ENCODE measurements at places on chromosomes 4 and X.
A peak's percentile ranks its signal among the peaks of the same experiment; 100 is the strongest.

- DNase-seq, result peak; percentile 67
Observed at GRCh38 chrX:68732906-68733493, 85.5 kb downstream of the STARD8 start.

DNA sequence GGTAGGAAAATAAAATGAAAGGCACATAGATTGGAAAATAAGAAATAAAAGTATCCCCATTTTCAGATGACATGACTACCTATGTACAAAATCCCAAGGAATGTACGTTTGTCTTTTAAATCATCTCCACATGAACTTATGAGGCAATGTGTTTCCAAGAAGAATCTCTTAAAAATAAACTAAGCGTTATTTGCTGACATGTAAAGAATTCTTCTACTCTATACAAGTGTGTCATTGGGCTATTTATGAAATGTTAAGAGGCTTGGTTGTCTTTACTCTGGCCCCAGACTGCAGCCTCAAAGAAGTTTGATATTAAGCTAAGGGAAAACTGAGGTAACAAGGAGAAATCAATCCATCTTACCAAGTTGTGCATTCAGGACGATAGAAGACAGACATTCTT, 17.1 kb downstream of the BEX3 start:
- DNase-seq, result no peak

GRCh38 chr4:69831646-69832325, 28.2 kb downstream of the SULT1E1 start:
- no peak for DNase-seq

GRCh38 chrX:132022198-132022966, 720 bp upstream of the STK26 start:
- peak; percentile 33 for DNase-seq

DNA sequence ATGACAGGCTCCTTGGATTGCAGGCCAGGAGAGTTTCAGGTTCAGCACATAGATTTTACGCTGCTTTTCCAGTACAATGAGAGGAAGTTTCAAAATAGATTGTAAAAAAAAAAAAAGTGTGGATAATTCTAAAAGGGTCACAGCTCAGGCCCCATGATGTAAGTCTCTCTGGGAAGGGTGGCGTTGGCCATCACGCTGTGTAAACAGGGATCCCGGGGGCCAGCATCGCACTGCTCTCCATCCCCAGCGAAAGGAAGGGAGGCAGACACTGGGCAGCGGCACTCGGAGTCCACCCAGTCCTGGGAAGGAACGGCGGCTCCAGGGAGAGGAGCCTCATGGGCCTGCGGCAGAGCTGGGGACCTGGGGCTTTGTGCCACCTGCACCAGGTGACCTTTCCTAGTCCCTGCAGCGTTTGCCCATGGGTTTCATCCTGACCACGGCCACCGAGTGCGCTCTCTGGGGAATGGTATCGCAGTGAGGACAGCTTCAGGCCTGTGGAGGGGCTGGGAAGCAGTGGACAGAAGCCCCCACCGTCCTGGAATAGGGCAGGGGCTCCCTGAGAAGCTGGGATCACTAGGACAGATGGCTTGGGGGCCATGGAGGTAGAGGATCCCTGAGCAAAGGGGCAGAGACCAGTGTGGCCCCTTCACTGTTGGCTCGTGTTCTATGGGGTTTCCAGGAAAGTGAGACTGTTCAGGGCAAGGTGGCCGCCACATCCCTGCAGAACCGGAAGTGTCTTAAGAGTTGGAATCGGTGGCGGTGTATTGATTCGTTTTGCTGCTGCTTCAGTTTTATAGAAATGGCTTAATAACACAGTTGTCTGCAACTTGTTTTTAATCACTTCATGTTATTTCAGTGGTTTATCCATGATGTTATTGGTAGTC, 38.9 kb downstream of the RGS12 start:
- DNase-seq, result no peak

DNA sequence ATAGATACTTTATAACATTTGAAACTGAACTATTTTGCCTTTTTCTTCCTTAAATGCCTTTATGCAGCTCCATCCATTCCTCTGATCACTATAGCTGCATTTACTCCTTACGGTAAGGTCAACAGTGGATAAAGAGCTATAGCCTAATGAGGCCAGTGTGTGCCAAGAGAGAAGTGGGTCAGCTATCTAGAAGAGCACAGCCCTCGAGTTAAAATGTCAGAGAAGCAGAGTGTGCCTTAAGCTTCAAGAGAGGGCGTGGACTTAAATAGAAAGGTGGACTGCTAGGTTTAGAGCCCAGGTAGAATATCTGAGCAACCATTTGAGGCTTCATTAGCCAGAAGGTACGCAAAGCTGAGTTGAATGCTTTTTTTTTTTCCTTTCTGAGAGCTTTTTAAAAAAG, 347.4 kb downstream of the BMPR1B start:
- DNase-seq, result no peak

- peak; percentile 55 for DNase-seq
Observed at GRCh38 chrX:48021026-48021900, 14.5 kb downstream of the SPACA5 start.

DNA sequence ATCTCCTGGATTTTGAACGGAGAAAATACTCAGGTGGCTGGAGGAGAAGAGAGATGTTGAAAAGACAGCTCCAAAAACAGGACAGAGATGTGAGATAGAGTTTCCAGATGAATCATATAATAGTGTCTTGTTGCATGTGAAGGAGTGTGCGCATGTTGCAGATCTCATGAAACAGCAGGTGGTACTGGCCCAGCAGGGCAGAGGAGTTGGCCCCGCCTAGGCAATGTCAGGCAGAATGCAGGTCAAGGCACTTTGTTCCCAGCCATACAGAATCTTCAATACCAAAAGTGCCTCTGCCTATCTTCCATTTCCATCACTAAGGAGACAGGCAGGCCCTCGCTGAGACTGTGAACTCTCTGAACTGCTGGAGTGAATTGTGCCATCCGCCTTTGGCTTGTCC, 63.9 kb upstream of the FAT1 start:
- no peak for DNase-seq

GRCh38 chrX:134847133-134847532, 143.7 kb upstream of the SMIM10 start:
- DNase-seq, result no peak

DNA sequence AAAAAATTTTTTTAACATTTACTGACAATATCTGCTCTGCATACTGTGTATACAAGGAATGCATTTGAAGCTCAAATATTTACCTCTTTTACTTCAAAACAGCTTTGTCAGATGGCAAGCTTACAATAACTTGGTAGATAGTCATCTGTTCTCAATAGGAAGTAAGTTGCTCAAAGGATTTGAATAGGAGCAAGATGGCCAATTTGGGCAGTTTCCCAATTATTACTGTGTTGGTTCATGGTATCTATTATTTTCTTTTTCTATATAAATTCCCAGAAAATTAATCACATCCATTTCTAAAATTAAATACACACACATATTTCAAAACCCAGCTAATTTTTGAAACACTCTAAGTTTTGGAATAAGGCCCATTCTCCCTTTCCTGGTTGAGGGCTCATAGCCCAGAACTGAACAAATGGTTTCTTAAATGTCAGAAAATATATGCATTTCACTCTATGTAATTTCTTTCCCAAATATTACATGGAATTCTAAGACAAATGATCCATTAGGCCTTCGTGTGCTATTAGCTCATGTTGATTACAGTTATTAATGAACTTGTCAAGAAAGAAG, 60.2 kb upstream of the BLTP1 start:
- DNase-seq, result no peak

DNA sequence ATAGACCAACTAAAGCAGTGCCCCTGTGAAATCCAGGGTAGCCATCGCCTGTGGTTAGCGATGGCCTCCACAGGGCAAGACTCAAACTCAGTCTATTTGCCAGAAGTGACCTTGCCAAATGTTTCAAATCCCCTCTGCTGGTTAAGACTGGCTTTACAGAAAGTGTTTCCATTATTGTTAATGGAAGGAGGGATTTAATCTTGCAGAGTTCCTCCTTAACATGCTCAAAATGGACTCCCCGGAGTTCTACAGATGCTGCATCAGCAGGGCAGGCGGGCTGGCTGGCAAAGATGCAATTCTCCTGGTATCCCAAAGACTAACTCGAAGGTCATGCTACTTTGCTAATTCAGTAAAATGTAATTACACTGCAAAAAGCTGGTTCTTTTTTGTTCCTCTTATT, 313.0 kb upstream of the SLC7A11 start:
- DNase-seq, result no peak

DNA sequence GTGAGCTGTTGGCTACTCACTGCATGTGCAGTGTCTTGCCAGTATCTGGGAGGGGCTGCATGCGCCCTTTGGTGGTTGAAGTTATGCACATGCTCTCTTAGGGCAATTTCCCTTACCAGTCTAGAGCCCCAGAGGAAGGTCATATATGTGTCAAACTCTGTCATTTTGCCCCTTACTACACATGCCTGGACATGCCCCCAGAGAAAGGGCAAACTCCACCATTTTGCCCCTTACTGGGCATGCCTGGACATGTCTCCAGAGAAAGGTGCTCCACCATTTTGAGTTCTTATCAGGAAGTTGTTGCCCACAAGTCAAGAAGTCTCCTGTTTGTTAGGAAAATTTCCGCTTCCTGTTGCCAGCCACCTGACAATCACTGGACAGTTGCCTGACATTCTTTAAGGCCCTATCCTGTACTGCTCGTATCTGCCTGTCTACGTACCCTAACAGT, 56.4 kb upstream of the PLAC8 start:
- no peak for DNase-seq

DNA sequence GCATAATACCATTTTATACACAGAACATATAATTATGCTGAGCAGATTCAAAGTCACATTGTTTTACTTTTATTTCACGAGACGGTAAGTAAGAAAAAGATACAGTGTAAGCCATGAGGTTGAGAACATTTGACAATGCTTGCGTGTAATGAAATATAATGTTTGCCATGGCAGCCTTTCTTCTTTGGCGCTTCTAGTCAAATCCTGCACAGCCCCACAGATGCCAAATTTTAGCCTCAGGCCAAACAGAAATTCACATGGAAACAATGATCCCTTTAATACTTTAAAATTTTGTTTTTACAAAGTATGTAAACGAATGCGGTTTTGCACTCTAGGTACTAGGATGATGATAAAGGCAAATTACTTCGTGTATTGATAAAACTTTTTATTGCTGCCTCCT, 502.7 kb upstream of the SMIM31 start:
- DNase-seq, result no peak

GRCh38 chr4:123699880-123700771, 303.5 kb downstream of the SPRY1 start:
- DNase-seq, result no peak

- no peak for DNase-seq
Observed at GRCh38 chr4:185852961-185853360, 41.0 kb upstream of the SORBS2 start.

DNA sequence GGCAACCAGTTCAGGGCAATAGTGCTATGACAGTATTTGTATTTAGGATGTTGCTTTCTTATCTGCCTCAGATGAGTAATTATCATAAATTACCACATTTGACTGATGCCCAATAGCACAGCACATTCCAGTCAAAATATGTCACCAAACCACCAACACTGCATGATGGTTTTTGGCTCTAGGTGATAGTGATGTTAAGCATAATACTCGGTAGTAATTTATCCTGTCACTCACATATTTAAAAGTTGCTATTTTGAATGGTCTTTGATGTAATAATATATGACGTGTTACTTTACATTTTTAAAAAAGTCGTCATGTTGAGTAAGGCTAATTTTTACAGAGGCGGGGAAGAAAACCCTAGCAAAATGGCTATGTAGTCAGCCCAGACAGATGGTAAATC, 42.5 kb downstream of the UNC5C start:
- no peak for DNase-seq

- DNase-seq, result no peak
Observed at GRCh38 chr4:15153662-15154061, 151.4 kb downstream of the CPEB2 start.

- DNase-seq, result no peak
Observed at GRCh38 chrX:74490247-74490646, 69.0 kb downstream of the SLC16A2 start.

DNA sequence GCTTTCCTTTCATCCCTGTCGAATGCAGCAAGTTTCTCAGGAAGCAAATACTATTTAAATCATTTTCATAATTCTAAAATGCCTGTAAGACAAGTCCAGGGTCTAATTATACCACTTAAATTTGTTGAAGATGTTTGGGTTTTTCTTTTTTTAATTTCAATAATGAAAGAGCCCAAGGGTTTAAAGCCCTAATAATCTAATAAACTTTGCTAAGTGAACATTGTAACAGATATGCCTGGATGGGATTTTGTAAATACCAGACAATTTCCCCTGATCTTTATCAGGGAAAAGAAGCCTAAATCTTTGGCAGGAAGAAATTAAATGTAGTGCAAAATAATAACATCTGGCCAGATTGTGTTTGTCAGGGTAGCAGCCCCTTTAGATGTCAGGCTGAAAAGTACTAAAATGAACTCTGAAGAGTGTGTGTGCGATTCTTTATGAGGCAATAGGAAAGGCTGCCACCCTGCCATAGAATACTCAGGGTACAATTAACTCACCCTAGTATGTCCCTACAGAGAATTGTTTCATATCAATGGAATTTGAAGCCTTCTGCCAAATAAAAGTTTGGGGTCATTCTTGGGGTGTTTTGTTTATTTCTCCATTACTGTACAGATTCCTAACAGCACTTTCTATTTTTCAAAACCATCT, 45.6 kb downstream of the GPC3 start:
- no peak for DNase-seq

DNA sequence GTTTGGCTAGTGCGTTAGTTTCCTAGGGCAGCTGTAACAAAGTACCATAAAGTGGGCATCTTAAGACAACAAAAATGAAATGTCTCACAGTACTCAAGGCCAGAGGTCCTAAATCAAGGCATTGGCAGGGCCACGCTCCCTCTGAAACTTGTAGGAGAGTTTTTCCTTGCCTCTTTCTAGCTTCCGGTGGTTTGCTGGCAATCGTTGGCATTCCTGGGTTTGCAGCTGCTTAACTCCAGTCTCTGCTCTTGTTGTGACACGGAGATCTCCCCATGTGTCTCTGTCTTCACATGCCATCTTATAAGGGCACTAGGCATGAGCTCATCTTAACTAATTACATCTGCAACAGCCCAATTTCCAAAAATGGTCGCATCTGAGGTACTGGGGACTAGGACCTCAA, 362.0 kb upstream of the BOD1L1 start:
- DNase-seq, result no peak

DNA sequence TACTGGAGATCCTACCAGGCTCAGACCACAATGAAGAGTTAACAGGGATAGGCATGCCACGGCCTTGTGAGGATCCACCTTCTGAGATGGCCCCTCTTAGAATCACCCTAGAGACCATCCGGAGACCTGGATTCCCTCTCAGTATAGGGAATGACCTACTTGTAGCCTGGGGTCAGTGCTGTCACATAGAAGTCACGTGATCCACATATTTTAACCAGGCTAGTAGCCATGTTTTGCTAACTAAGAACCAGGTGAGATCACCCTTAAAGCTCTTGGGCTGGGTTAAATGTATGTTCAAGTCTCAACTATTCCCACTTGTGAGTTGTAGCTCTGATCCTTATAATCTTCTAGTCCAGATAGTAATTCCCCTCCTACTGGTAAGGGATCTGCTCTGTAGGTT, 215.4 kb downstream of the CCNG2 start:
- DNase-seq, result no peak

GRCh38 chrX:28351801-28352200, 235.4 kb upstream of the IL1RAPL1 start:
- DNase-seq, result no peak

GRCh38 chr4:113996599-113997177, 17.2 kb upstream of the ARSJ start:
- no peak for DNase-seq

GRCh38 chr4:118826723-118827444, 9.0 kb downstream of the SEC24D start:
- DNase-seq, result no peak

GRCh38 chr4:39642885-39643552, 4.4 kb upstream of the SMIM14 start:
- DNase-seq, result no peak
